MCF 10A (cell line): ENCODE measurements at places on chromosomes 13 and 19.

DNA sequence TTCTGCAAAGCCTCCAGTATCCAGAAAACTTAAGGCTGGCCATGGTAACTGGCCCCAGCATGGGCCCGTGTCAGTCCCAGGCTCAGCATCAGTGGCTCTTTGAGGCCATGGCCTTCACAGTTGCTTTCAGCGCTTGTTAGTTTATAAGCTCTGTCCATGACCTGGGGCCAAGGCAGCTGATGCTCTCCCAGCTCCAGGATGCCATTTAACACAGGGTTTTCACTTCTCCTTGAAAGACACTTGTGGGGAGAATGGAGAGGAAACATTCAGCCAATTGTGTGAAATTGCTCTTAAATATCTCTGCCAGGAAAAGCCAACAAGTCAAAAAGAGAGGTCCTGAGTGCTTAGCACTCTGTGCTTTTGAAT is 321.3 kb downstream of the FOXO1 start:
- H3K36me3 ChIP-seq: no peaks in the 10 kb centered on the region
- H3K27ac ChIP-seq: no peak overlapping the region
- no peak overlapping the region for H3K4me3 ChIP-seq
- H3K27me3 ChIP-seq: no peaks in the 10 kb centered on the region
- no peak for DNase-seq

GRCh38 chr13:59201841-59202240 is 961.9 kb downstream of the DIAPH3 start:
- H3K4me3 ChIP-seq: no peak overlapping the region
- no peak for DNase-seq
- H3K27ac ChIP-seq: no peak overlapping the region

DNA sequence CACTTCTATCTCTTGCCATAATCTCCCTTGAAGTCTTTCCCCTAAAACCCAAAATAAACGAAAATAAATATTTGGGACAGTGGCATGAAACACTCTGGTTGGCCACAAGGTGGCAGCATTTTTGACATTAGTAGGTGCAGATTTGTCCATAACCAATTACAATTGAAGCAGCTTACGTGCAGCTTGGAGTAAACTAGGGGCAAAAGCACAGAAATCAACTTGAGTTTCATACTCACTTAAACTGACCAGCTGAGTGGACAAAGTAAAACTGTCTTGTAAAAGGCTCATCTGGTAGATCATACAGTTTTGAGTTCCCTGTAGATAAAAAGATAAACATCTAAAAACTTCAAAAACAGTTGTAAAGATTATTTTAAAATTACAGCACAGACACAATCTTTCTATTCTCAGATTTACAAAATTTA is 18.8 kb downstream of the PDCD5 start:
- no peaks in the 10 kb centered on the region for H3K27me3 ChIP-seq
- peak overlapping the region; percentile 22 for H3K27ac ChIP-seq
- H3K4me1 ChIP-seq: no peaks in the 10 kb centered on the region
- no peak overlapping the region for H3K4me3 ChIP-seq
- DNase-seq: peak; percentile 69

- H3K4me1 ChIP-seq: peaks cover 27% of the 10 kb centered on the region
- no peaks in the 10 kb centered on the region for H3K27me3 ChIP-seq
- no peak within 1 kb of the TSS for H3K27ac ChIP-seq
Measured at GRCh38 chr13:80341101-80341755, at the start of gene SPRY2. SPRY2 (minus strand) TSS chr13:80341126; CDS start chr13:80337705, 3,421 bp downstream.

- DNase-seq: no peak
- H3K4me1 ChIP-seq: peaks cover 5% of the 10 kb centered on the region
- peaks cover 6% of the 10 kb centered on the region for H3K36me3 ChIP-seq
- H3K27ac ChIP-seq: no peak overlapping the region
Measured at GRCh38 chr19:48680436-48681126, 7.8 kb upstream of the NTN5 start.

GRCh38 chr19:48511800-48512503 is at the start of gene LMTK3:
LMTK3 (minus strand) TSS chr19:48511835; CDS start chr19:48511576, 259 bp downstream.
- H3K4me1 ChIP-seq: no peaks in the 10 kb centered on the region
- H3K27me3 ChIP-seq: no peaks in the 10 kb centered on the region
- peaks cover 5% of the 10 kb centered on the region for H3K36me3 ChIP-seq
- H3K27ac ChIP-seq: no peak within 1 kb of the TSS

GRCh38 chr13:23899555-23899954 is 2.3 kb upstream of the C1QTNF9B start:
- no peak overlapping the region for H3K27ac ChIP-seq
- H3K36me3 ChIP-seq: no peaks in the 10 kb centered on the region
- H3K4me3 ChIP-seq: no peak overlapping the region
- peaks cover 8% of the 10 kb centered on the region for H3K27me3 ChIP-seq

DNA sequence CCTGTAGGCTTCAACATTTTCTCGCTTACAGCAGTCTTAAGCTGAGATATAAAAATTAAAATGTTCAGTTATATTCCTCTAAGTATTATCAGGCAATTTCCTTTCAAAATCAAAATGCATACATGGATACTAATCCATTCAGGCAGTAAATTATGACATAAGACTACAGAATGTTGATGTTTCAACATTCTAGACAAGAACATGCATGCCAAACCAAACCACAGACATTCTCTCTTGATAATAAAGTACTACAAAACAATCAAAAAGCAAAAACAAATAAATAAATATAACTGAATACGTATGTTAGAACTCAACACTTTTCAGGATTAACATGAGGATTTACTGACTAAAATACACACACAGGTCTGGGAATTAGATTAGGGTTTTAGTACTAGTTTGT is 7.7 kb downstream of the DIS3 start:
- H3K4me3 ChIP-seq: no peak overlapping the region
- DNase-seq: peak; percentile 40
- peak overlapping the region; percentile 59 for H3K27ac ChIP-seq
- H3K4me1 ChIP-seq: peaks cover 18% of the 10 kb centered on the region
